WTC11 (cell line): ENCODE measurements at places on chromosomes 1 and 21.

DNA sequence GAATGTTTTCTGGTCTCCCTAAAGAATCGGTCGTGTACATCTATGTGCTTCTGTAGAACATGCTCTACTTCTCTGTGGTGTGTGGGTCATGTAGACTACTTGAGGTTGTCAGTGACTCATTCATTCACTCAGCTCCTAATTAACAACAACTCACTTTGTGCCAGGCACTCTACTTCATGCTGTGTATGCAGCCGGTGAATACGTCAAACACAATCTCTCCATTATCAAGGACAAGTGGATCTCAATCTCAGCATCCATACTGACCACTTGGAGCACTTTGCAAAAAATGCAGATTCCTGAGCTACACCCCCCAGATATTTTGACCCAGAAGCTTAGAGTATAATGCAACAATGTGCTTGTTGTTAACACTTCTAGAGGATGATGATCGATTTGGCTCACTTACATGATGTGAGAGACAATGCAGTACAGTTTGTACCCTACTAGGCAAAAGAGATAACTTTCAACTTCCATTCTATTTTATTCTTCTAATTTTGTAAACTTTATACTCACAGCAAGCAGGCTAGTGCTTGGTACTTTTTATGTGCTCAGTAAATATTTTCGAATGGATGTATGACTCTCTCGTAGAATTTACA is 508.6 kb upstream of the ADAMTS5 start:
- DNase-seq, result no peak

DNA sequence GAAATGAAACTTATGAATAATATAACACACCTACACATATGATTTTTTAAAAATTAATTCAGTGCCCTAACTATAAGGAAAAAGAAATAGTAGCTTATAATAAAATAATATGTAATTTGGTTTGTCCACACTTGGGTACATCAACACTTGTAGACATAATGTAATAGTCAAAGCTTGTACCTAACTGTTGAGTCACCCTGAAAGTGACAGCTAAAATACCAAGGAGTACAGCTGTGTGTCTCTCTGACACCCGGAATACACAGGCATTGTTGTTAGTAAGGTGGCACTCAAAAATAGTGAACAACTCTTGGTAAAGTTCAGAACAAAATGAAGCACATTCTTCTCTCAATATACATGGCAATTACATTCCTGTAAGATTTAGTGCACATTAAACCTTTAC is 243.4 kb downstream of the TRABD2B start:
- DNase-seq, result no peak

DNA sequence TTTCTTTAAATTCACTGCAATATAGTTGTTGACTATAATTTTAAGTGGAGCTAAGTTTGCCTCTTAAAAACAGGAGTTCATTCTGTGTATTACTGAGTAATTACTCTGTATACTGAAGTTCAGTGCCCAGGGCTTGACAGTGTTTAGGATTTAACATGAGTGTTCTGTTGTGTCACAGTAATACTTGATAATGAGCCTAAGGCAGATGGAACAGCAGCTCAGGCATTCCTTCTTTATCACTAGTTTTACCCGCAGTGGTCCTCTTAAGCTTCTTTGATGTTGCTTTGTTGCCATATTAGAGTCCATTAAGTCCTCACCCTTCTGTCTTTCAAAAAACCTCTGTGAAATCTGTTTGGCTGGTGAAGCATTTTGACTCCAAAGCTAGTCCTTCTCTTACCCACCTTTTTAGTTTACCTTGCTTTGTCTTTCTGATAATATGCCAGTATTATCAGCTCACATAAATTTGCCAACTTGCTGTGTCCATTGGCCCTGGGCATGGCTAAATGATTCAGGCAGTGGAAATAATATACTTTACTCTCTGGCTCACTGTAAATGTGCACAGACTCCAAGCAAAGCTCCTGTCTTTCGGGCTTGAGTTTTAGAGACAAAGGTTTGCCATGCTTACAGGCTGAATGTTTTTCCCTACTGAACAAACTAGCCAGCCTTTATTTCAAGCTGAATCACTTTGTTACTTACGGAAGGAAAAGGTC is 17.7 kb downstream of the HIPK1 start:
- DNase-seq, result no peak

DNA sequence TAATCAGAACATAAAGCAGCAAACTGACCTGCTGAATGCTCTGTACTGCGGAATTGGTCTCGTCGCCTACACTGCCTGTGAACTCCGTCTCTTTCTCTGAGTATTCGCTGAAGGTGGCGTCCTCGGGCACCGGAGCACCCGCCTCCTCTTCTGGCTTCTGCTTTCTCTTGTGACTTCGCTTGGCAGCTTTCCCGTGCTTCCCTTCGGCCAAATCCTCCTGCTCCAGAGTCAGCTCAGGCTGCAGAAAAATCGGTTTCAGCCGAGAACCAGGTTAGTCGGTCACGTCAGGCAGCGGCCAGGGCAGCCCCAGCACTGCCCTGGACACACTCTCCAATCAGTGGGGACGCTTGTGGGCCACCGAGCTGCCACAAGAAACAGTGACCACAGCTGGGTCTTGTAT is 35.8 kb upstream of the RIPK4 start:
- no peak for DNase-seq

DNA sequence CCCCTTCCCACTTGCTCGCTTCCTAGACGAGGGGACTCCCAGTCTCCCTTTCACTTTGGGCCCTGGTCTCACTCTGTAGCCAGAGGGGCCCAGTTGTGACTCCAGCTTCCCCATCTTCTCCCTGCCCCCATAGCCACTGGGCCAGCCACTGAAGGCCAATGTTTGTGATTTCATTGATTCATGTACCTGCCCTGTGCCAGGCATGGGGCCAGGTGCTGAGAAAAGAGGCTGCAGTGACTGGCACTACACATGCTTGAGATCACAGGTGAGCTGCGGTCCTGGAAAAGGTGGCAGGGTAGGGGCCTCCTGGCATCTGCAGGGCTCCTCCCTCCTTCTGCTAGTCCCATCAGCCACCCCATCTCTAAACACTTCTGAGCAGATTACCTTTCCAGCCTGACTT is 345.3 kb upstream of the VAMP3 start:
- no peak for DNase-seq

DNA sequence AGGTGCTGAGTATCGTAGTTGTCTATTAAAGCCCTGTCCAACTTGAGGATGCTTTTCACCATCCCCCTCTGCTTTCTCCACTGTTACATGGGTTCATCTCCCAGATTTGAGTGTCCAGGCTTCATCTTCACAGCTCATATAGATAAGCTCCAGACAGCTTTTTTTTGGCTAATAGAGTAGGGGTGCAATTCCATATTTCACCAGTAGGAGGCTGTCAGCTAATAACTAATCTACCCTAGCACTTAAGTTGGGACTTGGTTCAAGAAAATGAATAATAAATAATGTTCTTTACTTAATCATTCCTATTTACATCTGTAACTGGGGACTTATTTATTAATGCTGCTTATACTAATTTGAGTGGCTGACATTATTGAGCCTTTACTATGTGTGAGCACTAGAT is 124.5 kb downstream of the IGSF21 start:
- no peak for DNase-seq

- DNase-seq, result no peak
Observed at GRCh38 chr1:29413661-29414060, 177.3 kb downstream of the PTPRU start.

DNA sequence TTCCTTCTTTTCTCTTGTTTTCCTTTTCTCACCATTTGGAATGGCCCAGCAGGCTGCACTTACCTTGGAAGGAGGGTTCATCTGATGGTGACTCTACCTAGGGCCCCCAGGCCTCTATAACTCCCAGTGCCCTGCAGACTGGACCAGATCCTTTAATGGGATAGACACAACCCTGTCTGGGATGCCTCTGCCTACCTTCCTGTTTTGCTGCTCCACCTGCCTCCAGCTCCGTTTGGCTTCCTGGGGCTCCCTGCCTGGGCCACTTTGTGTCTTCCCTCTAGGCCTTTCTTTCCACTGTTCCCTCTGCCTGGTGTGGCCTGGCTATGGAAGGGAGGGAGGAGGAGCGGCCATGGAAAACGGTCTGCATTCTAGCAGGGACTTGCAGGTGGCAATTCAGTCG is 7.5 kb downstream of the PCSK9 start:
- DNase-seq, result no peak

- no peak for DNase-seq
Observed at GRCh38 chr1:200862713-200863415, 9.9 kb upstream of the GPR25 start.

DNA sequence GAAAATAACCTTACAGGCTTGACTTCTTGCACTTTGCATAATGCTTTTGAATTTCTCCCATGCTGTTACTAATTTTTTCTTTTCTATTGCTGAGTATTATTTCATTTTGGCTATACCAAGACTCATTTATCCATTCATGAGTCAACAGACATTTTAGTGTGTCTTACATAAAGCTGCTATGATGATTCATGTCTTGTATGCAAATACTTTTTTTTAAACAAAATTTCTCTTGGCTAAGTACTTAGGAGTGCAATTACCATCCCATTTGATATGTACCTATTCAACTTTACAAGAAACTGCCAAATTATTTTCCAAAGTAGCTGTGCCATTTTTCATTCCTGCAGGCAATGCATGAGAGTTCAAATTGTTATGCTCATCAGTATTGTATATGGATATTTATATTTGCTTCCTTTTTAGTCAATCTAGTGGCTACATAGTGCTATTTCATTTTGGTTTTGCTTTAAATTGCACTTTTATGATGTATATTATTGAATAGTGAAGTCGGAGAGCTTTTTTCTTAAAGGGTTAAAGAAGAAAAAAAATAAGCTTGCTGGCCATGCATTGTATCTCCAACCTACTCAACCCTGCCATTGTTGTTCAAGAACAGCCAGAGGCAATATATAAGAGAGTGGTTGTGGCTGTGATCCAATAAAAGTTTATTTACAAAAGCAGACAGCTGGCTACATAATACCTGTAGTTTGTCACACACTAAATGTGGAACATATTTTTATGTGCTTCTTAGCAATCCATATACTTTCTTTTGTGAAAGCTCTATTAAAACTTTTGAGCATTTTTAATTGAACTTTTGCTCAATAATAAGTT is 862.8 kb downstream of the KCNT2 start:
- no peak for DNase-seq

DNA sequence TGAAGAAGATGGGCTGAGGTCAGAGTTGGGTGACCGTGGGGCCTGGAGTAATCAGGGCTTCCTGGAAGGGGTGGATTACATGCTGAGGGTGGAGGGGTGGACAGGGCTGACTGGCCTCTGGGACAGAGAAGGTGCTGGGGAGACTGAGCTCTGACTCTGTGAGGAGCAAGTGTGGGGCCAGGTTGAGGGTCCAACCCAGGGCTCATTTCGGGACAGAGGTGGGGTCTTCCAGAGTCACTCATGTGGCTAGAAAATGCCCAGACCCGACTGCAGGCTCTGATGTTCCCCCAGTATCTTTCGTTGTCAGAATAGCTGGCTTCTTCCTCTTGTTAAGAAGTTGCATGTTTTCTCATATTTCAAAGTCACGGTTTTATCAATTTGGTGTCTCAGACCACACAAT is 311.8 kb downstream of the PTPRU start:
- no peak for DNase-seq

DNA sequence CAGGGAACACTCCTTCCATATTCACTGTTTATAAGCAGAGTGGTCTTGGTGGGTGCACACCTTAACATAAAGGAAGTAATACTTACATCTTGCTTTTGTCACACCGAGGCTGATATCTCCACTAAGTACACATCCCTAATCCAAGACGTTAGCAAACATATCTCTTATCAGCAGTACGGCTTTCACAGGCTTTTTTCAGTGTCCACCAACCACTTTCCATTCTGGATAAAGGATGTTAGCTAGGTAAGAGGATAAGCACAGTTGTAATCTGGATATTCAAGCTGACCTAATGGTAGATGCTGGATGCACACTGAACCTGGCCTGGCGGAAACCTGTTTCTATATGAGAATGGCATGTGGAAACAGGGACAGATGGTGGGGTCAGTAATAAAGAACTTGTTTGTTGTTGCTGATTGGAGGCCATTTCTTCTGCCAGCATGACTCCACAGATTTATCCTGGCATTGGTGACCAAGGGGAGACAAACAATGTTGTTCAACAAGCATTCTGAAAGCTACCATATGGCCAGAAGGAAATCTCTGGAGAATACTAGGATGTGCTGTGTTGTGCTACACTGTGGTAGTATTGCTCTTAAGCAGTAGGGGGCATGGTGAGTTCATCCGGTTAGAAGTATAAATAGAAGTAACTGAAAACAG is 416.4 kb downstream of the PTBP2 start:
- no peak for DNase-seq

- no peak for DNase-seq
Observed at GRCh38 chr1:221637641-221638041, 104.2 kb downstream of the DUSP10 start.

DNA sequence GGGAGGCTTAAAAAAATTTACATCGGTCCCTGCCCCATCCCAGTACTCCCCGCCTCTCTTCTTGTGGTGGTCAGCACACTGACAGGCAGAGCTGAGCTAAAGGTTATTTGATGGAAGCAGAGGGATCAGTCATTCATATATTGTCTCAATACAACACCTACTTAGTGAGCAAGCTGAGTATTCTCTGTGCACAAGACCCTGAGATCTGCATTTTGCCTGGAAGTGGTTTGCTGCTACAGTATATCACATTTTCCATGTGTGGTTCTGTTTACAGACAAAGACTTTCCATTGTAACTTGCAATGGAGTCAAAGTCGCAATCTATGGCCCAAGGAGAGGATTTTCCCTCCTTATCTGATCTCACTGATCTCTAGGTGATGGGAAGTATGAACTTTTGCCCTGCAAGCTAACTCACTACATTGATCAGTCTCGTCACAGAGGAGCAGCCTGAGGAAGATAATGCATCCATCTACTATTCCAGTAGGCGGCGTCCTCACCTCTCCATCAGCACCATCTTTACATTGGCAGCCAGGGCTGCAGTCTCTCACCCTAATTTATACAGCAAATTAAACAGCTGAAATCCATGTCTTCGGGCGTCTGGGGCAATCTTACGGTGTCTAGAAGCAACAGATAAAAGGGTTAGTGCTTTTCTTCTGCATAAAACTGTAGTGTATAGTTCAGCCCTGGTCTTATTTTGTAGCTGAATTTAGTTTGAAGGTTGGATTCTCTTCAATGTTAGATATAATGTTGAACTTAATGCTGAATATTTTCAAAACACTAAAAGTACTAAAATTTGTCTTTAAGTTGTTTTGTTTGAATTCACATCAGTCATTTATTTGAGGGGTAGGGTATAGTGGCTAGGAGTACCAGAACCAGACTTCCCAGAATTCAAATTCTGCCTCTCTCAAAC is 3.2 kb upstream of the TRAF5 start:
- DNase-seq, result peak; percentile 62

DNA sequence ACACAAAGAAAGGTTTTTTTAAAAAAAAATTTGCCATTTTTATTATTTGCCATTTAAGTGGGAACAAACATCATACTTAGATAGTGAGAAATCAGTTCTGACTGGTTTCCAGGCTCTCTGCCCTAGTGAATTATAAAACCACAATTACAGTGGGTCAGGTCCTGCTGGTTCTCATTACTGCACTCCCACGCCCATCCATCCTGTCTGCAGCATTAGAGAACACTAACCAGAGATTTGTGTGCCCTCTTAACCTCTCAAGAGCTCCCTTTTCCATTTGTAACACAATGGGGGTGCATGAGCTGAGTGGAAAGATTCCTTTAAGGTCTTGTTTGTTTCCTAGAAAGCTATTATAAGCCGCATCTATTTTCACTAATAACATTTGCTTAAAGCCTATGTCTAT is 489.3 kb downstream of the AMY1C start:
- no peak for DNase-seq

GRCh38 chr1:155864393-155864792 is 5.0 kb downstream of the SYT11 start:
- DNase-seq, result no peak

- no peak for DNase-seq
Observed at GRCh38 chr1:216815260-216816131, 92.3 kb upstream of the ESRRG start.
